ENCODE measurements at places on chromosomes 12 and 14.
A peak's percentile ranks its signal among the peaks of the same experiment; 100 is the strongest.

- H3K27me3 ChIP-seq = no peaks in the 10 kb centered on the region
- peaks cover 2% of the 10 kb centered on the region for H3K36me3 ChIP-seq
- H3K4me1 ChIP-seq = peaks cover 3% of the 10 kb centered on the region
- H3K27ac ChIP-seq = no peak overlapping the region
- no peak for DNase-seq
Measured at GRCh38 chr14:65604535-65604934, 192.0 kb downstream of the FUT8 start.

- H3K36me3 ChIP-seq = no peaks in the 10 kb centered on the region
- peak overlapping the region; percentile 66 for H3K27ac ChIP-seq
- DNase-seq = no peak
- H3K4me3 ChIP-seq = peak overlapping the region; percentile 9
- H3K4me1 ChIP-seq = peaks cover 47% of the 10 kb centered on the region
Measured at GRCh38 chr12:123114304-123115083, 36.4 kb downstream of the PITPNM2 start.

- H3K36me3 ChIP-seq = peaks cover 36% of the 10 kb centered on the region
- H3K4me3 ChIP-seq = peak overlapping the region; percentile 63
- no peaks in the 10 kb centered on the region for H3K27me3 ChIP-seq
- DNase-seq = peak; percentile 77
Measured at GRCh38 chr12:121637231-121637914, 11.0 kb downstream of the ORAI1 start.

- H3K27me3 ChIP-seq = no peaks in the 10 kb centered on the region
- peaks cover 10% of the 10 kb centered on the region for H3K4me1 ChIP-seq
- no peak overlapping the region for H3K4me3 ChIP-seq
Measured at GRCh38 chr12:123681605-123682004, 10.7 kb downstream of the TCTN2 start.

DNA sequence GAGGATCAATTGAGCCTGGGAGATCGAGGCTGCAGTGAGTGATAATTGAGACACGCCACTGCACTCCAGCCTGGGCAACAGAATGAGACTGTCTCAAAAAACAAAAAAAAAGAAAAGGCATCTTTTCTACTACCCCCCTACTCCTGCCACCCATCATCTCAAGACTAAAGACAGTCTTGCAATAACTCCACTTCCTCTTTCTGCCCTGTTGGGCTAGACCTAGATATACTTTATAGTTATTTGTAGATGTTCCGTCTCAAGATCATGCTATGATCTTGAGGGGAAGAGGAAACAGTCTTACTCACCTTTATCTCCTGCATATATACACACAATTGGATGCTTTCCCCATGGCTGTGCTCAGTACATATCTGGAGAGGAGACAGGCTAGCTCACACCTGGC lies 12.1 kb upstream of the ESPL1 start:
- no peaks in the 10 kb centered on the region for H3K27me3 ChIP-seq
- no peak overlapping the region for H3K27ac ChIP-seq
- H3K4me1 ChIP-seq = peaks cover 35% of the 10 kb centered on the region
- H3K36me3 ChIP-seq = peaks cover 8% of the 10 kb centered on the region
- no peak for DNase-seq
- H3K4me3 ChIP-seq = no peak overlapping the region

DNA sequence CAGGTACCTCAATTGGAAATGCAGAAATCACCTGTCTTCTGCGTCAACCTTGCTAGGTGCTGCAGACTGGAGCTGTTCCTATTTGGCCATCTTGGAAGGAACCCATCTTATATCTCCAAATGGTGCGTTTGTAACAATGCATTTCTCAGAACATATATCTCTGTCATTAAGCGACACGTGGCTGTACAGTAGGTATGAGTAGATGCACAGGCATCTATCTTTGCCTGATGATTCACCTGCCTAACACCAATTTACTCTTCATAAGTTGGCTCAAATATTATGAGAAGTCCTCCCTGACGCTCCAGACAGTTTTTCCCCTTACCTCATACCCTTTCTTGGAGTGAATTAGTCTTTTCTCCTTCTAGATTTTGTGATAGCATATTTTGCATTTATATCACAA lies 44.2 kb downstream of the GPR137C start:
- H3K27me3 ChIP-seq = peaks cover 2% of the 10 kb centered on the region
- H3K4me3 ChIP-seq = no peak overlapping the region
- H3K27ac ChIP-seq = no peak overlapping the region
- DNase-seq = no peak

All from activated CD4-positive, alpha-beta T cell treated with anti-CD3 and anti-CD28 coated beads for 36 hours (primary cell).